ENCODE measurements at places on chromosomes 11 and 22. TPM values are rescaled to one million over a fixed set of nuclear protein-coding genes. Genes with fewer than 3 reads are reported as not detected.

DNA sequence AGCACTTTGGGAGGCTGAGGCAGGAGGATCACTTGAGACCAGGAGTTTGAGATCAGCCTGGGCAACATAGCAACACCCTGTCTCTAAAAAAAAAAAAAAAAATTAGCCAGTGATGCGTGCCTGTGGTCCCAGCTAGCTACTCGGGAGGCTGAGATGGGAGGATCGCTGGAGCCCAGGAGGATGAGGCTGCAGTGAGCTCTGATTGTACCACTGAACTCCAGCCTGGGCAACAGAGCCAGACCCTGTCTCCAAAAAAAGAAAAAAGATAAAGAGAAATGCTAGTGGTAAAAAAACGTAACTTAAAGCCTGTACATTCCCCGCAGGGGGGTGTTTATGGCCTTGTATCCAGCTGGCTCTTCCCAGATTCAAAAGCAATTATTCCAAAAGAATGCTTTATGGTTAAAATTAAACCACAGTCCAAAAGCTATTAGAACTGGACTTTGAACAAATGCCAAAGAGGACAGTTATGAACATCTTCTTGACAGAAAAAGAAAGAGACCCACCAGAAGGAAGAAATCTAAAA lies 16.4 kb upstream of the SNX32 start:
- no peak for DNase-seq

- no peak for DNase-seq
These were observed 54.5 kb downstream of the CACNG2 start for GRCh38 chr22:36649066-36649465.

- no peak for DNase-seq
These were observed 25.7 kb downstream of the CASP5 start for GRCh38 chr11:104997288-104997687.

GRCh38 chr11:119643876-119644225 lies 85.1 kb downstream of the NECTIN1 start:
- DNase-seq = no peak

DNA sequence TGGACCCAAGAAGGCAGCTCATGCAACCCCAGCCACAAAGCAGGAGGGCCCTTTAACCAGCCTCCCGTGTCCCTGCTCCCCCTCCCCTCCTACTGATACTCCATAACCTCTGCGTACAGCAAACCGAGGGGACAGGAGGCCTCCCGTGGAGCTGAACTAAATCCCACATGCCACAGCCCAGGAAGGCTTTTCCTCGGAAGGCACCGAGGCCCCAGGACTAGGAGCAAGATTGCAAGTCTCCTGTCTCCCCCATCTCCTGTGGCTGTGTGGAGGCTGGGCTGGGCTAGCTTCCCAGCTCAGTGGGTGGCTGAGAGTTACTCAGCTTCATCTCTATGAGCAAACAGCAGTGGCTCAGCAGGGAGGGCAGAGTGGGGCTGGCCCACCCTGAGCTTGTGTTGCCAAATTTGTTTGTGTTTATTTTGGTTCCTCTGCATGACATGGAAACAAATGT lies 62.7 kb upstream of the NECTIN1 start:
- DNase-seq = no peak

- DNase-seq = no peak
These were observed 13.7 kb upstream of the SCGB2A2 start for GRCh38 chr11:62256281-62256680.

Gene SLC22A8
- not detected for total RNA-seq

Data from gastrocnemius medialis (tissue), 4 donors.